GM10248 (cell line): ENCODE measurements at places on chromosomes 6 and 20.
A peak's percentile ranks its signal among the peaks of the same experiment; 100 is the strongest.

DNA sequence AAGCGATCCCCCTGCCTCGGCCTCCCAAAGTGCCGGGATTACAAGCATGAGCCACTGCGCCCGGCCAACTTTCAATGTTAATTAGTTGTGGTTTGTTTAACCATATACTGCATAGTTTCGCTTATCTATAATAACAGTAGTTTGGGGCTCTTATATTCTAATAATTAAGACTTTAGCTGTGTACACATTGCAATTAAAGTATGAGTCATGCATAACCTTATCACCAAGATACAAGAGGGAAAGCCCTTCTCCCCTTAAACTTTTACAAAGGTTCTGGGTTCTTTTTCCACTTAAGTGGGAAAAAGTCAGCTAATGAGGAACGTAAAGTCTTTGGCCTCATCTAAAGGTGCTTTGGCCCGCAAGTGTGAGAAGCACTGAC is 3.2 kb upstream of the MCCD1 start:
- DNase-seq = no peak

DNA sequence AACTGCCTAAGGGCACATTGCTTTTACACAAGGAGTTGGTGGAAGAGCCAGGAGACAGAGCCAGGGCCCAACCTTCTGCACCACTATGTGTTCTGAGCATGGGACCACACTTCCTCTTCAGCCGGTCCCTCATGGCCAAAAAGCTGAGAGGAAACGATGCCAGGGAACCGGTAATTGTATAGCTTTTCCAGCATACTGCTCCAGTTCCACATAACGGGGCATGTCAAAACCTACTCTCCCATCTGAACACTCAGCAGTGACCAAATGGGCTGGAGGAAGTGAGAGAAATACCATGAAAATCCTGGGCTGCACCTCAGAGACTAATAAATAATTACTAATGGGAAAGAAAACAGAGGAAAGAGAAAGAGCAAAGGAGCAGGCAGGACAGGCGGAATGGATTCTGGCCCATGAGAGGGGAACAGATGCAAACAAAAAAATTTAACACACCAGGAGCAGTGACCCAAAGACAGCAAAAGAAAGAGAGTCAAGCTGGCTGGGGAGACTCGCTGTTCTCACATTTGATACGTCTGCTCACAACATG is 52.0 kb upstream of the BMP2 start:
- no peak for DNase-seq

GRCh38 chr6:136751522-136751956 is 40.7 kb downstream of the MAP3K5 start:
- DNase-seq = peak; percentile 64

DNA sequence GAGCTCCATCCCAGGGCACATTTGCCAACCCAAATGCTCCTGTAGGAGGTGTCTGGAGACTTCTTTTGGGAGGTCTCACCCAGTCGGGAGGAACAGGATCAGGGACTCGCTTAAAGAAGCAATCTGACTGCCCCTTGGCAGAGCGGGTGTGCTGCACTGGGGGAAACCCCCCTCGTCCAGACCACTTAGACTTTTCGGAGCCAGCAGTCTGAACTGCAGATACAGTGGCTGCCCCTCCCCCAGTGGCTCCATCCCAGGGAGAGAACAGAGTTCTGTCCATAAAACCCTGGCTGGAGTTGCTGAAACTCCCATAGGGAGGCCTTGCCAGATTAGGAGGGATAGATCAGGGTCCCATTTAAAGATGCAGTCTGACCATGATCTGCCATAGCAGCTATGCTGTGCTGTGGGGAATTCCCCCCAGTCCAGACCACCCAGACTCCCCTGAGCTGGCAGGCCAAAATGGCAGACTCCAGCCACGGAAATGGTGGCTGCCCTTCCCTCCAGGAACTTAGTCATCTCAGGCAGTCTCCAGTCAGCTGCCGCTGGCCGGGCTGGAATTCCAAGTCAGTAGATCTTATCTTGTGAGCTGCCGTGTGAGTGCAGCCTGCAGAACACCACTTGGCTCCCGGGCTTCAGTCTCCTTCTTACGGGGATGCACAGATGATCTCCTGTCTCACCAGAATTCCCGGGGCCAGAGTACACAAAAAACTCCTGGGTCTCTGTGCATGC is 278.1 kb upstream of the SASH1 start:
- DNase-seq = no peak

- no peak for DNase-seq
Observed at GRCh38 chr6:110900028-110900598, 25.5 kb downstream of the AMD1 start.
